ENCODE measurements at places on chromosomes 3 and 15.

GRCh38 chr3:16509721-16510619 is 3.5 kb downstream of the RFTN1 start:
- DNase-seq, result no peak

- DNase-seq, result no peak
Measured at GRCh38 chr3:175398676-175399075, 539.5 kb downstream of the NAALADL2 start.

GRCh38 chr15:69415381-69415780 is 1.2 kb downstream of the KIF23 start:
- no peak for DNase-seq

GRCh38 chr3:87073496-87074145 is 82.7 kb upstream of the VGLL3 start:
- DNase-seq, result no peak

- no peak for DNase-seq
Measured at GRCh38 chr15:93231261-93231925, 142.4 kb upstream of the RGMA start.

DNA sequence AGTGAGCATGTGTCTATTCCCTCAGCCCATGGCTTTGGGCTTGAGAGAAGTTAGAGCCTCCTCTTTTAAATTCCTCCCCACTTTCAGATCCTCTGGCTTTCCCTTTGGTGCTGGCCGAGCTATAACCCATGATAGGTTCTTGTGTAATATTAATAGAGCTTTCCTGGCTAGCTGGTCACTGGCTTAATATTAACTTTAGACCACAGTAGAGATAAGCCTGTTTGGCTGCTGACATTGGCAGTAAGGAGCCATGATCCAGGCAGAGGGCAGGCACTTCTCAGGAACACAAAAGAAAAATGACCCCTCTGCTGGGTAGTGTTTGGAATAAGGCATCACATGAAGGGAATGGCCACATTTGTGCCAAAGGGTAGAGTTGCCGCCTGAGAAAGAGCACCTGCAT is 65.4 kb upstream of the UMPS start:
- no peak for DNase-seq

GRCh38 chr15:101534376-101534970 is 45.0 kb upstream of the PCSK6 start:
- DNase-seq, result no peak

DNA sequence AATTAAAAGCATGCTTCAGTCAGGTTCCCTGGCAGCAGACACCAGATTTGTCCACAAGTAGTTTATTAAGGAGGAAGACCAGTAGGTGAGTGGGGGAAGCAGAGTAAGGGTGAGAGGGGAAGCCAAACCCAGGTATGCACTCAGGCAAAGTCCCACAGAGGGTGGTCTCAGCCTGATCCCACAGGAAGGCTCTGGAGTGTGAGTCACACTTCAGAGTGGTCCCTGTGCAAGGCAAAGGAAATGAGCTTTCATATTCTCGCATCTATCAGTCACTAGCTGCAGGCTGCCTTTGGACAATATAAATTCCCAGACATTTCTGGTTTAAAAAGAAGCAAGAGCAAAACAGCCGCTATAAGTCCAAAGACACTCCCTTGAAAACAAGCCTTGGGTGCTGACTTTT is 78.5 kb downstream of the TRANK1 start:
- DNase-seq, result no peak
